B cell (primary cell): ENCODE measurements at places on chromosomes 3 and 15. TPM values are rescaled to one million over a fixed set of nuclear protein-coding genes. Genes with fewer than 3 reads are reported as not detected.

DNA sequence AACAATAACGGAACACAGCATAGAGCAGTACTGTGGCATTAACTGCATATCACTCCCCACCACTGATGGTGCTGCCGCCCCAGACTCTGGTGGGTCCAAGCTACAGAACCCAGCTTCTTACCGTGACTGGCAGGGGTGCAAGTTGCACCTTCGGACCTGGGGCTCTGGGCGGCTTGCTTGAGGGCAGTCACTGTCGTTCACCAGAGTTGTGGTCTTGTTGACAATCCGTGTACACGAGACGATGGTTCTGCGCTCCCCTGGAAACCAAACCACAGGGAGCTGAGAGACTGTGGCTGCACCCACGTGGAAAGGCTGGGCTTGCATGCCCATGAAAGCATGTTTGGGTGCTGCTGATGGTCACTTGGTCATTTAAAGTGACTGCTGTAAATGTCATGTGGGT is 293.0 kb downstream of the ADAMTS17 start:
- DNase-seq: no peak

DNA sequence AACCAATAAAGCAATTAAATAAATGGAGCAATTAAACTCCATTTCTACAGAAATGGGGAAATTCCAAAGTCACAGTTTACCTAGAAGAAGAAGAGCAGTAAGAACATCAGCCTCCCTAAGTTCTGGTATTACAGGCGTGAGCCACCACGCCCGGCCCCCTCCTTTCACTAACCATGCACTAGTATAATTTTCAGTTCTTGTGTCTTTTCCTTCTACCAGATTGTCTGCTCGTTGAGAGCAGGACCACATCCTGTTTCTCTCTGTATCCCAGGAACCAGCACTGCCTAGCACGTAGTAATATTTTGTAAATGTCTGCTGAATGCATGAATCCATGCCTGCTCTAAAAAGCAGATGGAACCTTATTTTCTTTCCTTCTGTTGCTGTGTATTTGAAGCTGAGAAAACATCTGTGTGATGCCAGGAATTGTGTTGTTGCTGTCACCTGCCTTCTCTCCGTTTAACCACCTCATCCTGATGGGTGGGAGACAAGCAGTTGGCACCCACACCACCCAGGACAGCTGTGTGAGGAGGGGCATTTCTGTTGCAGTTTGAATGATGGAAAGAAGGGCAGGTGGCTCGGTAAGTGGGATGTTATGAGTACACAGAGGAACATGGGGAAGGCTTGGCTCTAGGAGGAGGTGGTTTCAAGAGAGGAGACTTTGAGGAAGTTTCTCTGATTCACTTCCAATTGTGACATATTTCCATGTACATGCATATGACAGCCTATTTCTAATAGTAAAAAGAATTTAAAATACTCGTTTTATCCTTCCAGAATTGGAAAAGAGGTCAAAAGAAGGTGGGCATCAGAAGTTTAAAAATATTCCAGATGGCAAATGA is 30.1 kb downstream of the PXYLP1 start:
- DNase-seq: no peak

GRCh38 chr15:88178631-88179030 is 77.9 kb downstream of the NTRK3 start:
- DNase-seq: peak; percentile 34

DNA sequence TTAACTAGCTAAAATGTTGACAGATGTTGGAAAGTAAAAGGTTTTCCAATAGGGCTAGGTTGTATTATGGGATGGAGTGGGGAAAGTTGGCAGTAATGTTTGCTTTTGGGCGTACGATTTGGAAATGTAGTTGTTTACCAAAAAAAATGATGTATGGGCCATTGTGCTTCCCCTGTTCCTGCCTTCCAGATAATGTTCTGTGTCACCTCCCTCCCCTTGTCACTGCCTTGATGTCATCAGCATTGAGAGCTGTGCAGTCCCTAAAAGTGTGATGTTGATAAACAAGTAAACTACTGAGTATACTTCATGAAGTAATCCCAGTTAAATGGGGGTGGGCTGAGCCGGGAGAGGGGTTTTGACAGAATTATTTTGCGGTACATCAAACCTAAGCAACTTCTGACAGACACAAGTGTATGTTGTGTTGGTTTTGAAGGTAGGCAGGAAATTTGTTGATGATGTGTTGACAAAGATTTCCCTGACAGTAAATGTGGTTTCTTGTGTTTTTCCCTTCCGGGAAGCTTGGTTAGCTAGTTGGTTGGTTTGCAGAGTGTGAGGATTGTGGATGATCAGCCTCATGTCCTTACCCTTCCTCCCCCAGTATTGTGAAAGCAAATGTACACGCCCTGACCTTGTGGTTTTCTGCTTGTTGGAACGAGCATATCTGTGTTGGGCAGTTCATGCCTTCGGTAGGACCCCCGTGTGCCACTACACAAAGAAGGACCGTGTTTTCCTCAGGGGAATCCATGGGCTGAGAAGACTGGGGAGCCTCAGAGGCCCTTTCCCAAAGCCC is 87.3 kb downstream of the PGPEP1L start:
- no peak for DNase-seq

GRCh38 chr3:108918866-108919265 is 34.8 kb downstream of the GUCA1C start:
- no peak for DNase-seq

- DNase-seq: no peak
These were observed 25.3 kb downstream of the IL16 start for GRCh38 chr15:81222007-81222406.

GRCh38 chr3:45261333-45262110 is 35.4 kb upstream of the TMEM158 start:
- no peak for DNase-seq

- no peak for DNase-seq
These were observed 5.3 kb downstream of the CEP19 start for GRCh38 chr3:196706731-196707130.

DNA sequence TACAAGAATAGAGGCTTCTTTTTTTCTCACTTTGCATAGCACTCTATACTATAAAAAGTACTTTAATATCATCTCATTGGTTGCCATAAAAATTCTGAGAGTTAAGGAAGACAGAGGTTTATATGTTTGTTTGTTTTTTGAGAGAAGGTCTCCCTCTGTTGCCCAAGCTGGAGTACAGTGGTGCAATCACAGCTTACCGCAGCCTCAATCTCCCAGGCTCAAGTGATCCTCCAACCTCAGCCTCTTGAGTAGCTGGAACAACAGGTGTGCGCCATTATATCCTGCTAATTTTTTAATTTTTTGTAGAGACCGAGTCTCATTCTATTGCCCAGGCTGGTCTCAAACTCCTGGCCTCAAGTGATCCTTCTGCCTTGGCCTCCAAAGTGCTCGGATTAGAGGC is 250.2 kb downstream of the LPP start:
- no peak for DNase-seq

DNA sequence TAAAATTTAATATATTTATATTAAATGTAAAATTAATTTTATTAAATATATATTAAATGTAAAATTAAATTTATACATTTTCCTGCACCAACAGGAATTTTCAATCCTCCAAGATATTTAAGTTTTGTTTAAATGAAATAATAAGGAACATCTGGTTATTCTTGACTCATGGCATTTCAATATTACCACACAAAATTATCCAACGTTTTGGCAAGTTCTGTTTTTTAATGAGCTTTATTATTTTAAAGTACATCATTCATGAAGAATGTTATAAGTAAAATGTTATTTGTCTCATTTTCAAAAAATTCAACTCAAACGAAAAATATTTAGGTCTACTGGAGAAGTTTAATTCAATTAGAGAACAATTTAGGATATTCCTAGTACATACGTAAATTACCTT is 811.4 kb downstream of the NAALADL2 start:
- no peak for DNase-seq

DNA sequence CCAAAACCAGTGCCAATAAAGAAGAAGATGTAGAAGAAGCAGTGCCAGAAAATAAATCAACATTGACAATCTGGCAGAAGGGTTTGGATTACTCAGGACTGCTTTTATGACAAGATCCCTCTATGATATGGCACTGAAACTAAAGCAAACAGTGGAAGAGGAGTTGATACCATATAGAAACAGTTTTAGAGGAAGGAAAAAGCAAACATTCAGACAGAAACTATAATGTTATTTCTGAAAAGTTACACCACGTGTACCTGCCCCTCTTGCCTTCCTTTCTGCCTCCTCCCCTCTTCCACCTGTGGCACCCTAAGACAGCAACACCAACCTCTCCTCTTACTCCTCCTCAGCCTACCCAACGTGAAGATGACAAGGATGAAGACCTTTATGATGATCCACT is 63.0 kb downstream of the SFMBT1 start:
- DNase-seq: peak; percentile 30

- DNase-seq: no peak
These were observed 55.3 kb downstream of the BBX start for GRCh38 chr3:107578091-107578490.

DNA sequence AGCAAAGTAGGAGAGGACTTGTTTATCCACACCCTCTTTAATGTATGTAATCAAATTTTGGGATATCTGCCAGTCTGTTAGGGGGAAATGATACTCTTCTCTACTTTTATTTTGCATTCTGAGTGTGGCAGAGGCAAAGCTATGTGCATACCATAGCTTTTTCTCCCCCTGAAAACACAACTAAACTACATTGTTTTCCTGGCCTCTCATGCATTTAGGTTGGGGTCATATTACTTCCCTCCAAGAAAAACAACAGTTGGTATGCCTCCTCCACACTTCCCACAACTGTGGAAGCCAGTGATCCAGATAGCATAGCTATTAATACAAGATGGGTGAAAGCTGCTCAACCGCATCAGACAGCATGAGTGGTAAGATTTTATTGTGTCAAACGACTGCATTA is 6.9 kb downstream of the RPL15 start:
- no peak for DNase-seq

- no peak for DNase-seq
These were observed 72.2 kb upstream of the ARNT2 start for GRCh38 chr15:80331886-80332406.

GRCh38 chr3:98553021-98553563 is 21.3 kb downstream of the GPR15 start:
- no peak for DNase-seq

DNA sequence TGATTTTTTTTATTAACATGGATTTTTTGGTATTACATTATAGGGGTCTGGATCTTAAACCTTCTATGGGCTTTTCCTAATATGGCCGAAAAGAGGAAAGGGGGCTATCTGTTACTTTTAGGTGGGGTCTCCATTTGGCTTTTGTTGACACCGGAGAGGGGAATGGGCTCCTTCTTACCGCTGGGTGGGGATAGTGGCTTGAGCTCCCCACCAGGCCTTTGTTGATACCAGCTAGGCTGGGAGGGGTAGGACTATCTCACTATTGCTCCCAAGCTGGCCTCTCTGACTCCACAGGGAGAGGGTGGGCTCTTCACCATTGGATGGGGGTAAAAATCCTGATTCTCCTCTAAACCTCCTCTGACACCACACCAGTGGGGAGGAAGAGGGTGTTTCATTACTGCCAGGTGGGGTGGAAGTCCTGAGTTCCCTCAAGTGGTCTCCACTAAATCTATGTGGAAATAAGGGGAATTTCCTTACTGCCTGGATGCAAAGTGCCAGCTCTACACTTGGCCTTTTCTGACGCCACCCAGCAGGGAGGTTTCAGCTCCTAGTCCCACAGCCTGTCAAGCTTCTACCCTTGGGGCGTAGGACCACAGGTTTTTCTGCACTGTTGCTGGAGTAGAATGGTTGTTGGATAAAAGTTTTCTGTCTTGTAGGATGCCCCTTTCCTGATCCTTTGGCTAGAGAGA is 572.3 kb downstream of the MAGI1 start:
- DNase-seq: no peak

- no peak for DNase-seq
These were observed 2.4 kb downstream of the DLL4 start for GRCh38 chr15:40931300-40932142.

DNA sequence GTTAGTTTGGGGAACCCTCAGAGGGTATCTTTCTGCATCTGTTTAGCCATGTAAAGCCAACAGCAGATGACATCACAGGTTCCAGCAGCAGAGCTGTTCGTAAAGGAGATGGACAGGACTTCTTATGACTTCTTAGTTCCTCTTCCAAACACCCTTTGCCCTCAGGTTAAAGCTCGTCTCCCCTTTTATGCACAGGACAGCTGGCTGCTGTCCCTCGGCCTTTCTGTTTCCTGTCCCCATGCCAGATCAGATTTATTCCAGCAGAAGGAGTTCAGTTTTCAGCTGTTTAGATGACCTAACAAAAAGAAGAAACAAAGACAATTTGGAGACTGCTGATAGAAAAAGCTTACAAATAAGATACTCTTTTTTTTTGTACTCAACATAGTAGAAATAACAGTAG is 45.1 kb downstream of the SEC22A start:
- no peak for DNase-seq

GRCh38 chr3:46907271-46907670 is 29.8 kb downstream of the PTH1R start:
- DNase-seq: no peak

GRCh38 chr15:85421116-85421925 is 40.9 kb downstream of the AKAP13 start:
- DNase-seq: no peak

DNA sequence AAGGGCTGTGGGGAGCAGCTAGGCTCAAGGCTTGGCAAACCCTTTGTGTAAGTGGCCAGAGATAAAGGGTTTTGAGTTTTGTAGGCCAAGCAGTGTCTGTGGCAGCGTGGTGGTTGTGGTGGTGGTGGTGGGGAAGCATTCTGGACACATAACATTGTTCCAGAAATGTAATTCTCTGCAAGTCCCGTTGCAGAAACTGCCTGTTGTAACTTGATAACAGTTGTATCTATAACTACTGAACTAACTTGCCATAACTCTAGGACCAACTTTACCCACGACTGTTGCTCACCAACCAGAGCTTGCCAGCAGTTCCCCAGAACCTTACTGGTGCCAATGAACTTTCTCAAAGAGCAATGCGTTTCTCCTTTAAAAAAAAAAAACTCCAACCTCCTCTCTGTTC is 18.1 kb upstream of the TMEM40 start:
- no peak for DNase-seq

DNA sequence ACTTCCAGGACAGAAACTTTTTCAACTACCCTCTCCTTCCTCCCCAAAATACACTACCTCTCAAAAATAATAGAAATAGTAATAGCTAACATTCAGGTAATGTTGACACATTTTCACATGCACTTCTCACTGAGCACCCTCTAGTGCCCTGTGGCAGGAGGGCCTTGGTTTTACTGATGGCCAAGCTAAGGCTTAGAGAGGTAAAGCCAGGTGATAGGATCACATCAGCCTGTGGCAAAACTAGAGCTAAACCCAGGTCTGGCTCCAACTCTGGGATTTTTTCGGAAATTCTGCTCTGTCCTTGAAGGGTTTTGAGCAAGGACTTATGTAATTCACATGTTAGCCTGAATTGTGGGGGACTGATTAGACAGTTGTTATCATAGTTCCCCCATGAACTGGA is 922 bp upstream of the TAMM41 start:
- peak; percentile 26 for DNase-seq

The CHRD gene
- polyA plus RNA-seq: 0.10 TPM in 1 of 2 replicates, not detected in the other

The CD200R1 gene
- 0.71 and 3.7 TPM in 2 replicates for polyA plus RNA-seq

The GATM gene
- 7.3 and 9.6 TPM in 2 replicates for polyA plus RNA-seq

The CHRNA5 gene
- polyA plus RNA-seq: 0.07 and 0.09 TPM in 2 replicates

The TATDN2 gene
- polyA plus RNA-seq: 24.7 and 27.1 TPM in 2 replicates

The SAMMSON gene
- polyA plus RNA-seq: not detected in 2 replicates

The TIPARP gene
- polyA plus RNA-seq: 11.2 and 25.9 TPM in 2 replicates

The MUC13 gene
- not detected in 2 replicates for polyA plus RNA-seq

The C3orf52 gene
- polyA plus RNA-seq: 0.18 and 0.23 TPM in 2 replicates

The SCAMP5 gene
- 0.71 and 3.4 TPM in 2 replicates for polyA plus RNA-seq

The HCLS1 gene
- 161 and 228 TPM in 2 replicates for polyA plus RNA-seq

The TMEM212 gene
- polyA plus RNA-seq: not detected in 2 replicates

The JAGN1 gene
- polyA plus RNA-seq: 20.3 and 20.4 TPM in 2 replicates
